ENCODE measurements at places on chromosomes 6 and 20. TPM values are rescaled to one million over a fixed set of nuclear protein-coding genes. Genes with fewer than 3 reads are reported as not detected.

Gene ERMARD
- 10.5 TPM for total RNA-seq

- no peak overlapping the region for H3K4me3 ChIP-seq
- no peak for DNase-seq
- no peaks in the 10 kb centered on the region for H3K4me1 ChIP-seq
- no peaks in the 10 kb centered on the region for H3K36me3 ChIP-seq
- no peak overlapping the region for H3K27ac ChIP-seq
- no peaks in the 10 kb centered on the region for H3K27me3 ChIP-seq
These were observed 466.9 kb upstream of the NRSN1 start for GRCh38 chr6:23659125-23659524.

- no peak overlapping the region for H3K4me3 ChIP-seq
- H3K36me3 ChIP-seq: no peaks in the 10 kb centered on the region
- no peak for DNase-seq
- no peaks in the 10 kb centered on the region for H3K27me3 ChIP-seq
- H3K27ac ChIP-seq: no peak overlapping the region
- H3K4me1 ChIP-seq: no peaks in the 10 kb centered on the region
These were observed 3.1 kb upstream of the TPBG start for GRCh38 chr6:82360552-82360951.

DNA sequence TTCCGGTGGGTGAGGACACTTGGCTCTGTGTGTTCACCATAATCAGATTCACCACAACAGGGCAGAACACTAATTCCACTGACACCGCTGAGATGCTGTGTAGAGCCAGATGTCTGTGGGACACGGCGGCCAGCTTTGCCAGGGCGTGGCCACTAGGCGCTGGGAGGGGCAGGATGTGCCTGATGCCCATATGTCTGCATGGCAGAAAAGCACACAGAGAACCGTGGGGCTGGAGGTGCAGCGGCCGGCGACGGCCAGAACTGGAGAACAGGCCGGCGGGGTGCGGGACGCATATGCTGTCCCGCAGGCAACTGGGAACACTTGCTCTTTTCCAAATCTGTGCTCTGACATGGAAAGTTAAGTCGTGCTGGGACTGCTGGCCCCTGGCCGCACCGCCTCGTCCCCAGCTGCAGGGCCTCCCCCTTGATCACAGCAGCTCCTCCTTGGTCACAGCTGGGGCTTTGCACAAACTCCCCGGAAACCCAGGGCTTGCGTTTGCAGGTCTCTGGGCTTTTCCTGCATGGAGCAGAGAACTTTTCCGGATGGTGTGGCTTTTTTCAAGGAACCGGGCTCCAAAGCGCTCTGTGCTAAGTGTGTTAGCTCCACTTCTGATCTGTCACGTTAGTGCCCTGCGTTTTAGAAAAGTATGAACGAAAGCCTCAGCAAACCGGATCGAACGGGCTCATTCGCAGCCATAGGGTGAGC lies 31.1 kb downstream of the NTSR1 start:
- H3K27me3 ChIP-seq: no peaks in the 10 kb centered on the region
- no peaks in the 10 kb centered on the region for H3K36me3 ChIP-seq
- DNase-seq: no peak

DNA sequence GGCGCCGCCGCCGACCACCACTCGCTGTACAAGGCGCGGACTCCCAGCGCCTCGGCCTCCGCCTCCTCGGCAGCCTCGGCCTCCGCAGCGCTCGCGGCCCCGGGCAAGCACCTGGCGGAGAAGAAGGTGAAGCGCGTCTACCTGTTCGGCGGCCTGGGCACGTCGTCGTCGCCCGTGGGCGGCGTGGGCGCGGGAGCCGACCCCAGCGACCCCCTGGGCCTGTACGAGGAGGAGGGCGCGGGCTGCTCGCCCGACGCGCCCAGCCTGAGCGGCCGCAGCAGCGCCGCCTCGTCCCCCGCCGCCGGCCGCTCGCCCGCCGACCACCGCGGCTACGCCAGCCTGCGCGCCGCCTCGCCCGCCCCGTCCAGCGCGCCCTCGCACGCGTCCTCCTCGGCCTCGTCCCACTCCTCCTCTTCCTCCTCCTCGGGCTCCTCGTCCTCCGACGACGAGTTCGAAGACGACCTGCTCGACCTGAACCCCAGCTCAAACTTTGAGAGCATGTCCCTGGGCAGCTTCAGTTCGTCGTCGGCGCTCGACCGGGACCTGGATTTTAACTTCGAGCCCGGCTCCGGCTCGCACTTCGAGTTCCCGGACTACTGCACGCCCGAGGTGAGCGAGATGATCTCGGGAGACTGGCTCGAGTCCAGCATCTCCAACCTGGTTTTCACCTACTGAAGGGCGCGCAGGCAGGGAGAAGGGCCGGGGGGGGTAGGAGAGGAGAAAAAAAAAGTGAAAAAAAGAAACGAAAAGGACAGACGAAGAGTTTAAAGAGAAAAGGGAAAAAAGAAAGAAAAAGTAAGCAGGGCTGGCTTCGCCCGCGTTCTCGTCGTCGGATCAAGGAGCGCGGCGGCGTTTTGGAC lies 2.0 kb downstream of the SOX4 start:
- H3K27me3 ChIP-seq: no peaks in the 10 kb centered on the region
- peak; percentile 83 for DNase-seq
- H3K4me3 ChIP-seq: peak overlapping the region; percentile 62
- H3K4me1 ChIP-seq: peaks cover 5% of the 10 kb centered on the region
- H3K27ac ChIP-seq: peak overlapping the region; percentile 77

Gene CLPSL1
- total RNA-seq: 39.8 TPM

GRCh38 chr6:24856901-24857670 lies 58.4 kb upstream of the ARMH2 start:
- H3K27ac ChIP-seq: no peak overlapping the region
- no peaks in the 10 kb centered on the region for H3K27me3 ChIP-seq
- H3K36me3 ChIP-seq: no peaks in the 10 kb centered on the region
- no peaks in the 10 kb centered on the region for H3K4me1 ChIP-seq
- DNase-seq: no peak

DNA sequence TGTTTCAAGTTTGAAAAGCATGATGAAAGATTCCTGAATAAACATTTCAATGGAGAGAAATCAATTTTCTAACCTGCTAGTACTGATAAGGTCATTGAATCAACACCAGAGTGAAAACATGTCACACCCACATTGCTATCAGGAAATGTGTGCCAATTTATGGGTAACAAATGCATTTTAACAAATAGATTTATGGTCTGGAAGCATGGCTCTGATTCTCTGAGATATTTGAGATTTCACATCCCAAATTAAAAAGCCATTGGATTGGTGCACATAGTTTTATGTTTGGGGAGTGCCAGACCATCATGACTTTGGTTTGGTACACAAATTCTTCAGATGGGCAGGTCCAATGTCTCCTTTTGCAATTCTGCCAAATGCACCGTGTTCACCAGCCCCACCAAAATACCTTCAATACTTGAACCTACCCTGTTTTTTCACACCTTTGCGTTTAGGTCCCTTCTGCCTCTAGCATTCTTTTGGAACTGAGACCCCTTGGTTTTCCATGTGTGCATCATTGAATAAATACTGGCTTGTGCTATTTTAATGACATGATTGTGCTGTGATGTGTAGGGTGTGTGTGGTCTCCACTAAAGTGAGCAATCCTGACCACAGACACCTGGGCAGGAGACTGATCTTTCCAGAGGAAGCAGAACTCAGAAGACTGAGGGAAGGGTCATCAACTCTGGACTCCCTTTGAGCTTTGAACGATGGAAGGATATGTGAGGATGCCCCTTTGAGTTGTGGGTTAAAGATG lies 20.4 kb downstream of the IL20RA start:
- H3K4me3 ChIP-seq: no peak overlapping the region
- H3K27ac ChIP-seq: peak overlapping the region; percentile 52
- peaks cover 10% of the 10 kb centered on the region for H3K4me1 ChIP-seq
- H3K36me3 ChIP-seq: no peaks in the 10 kb centered on the region
- no peaks in the 10 kb centered on the region for H3K27me3 ChIP-seq
- no peak for DNase-seq

GRCh38 chr6:55919716-55920308 lies 44.4 kb upstream of the BMP5 start:
- H3K27ac ChIP-seq: no peak overlapping the region
- H3K27me3 ChIP-seq: no peaks in the 10 kb centered on the region
- H3K4me1 ChIP-seq: no peaks in the 10 kb centered on the region
- DNase-seq: no peak
- H3K36me3 ChIP-seq: no peaks in the 10 kb centered on the region

- H3K4me3 ChIP-seq: no peak overlapping the region
- H3K36me3 ChIP-seq: no peaks in the 10 kb centered on the region
- no peaks in the 10 kb centered on the region for H3K27me3 ChIP-seq
- DNase-seq: no peak
These were observed 20.0 kb upstream of the MPC1 start for GRCh38 chr6:166402582-166403277.

DNA sequence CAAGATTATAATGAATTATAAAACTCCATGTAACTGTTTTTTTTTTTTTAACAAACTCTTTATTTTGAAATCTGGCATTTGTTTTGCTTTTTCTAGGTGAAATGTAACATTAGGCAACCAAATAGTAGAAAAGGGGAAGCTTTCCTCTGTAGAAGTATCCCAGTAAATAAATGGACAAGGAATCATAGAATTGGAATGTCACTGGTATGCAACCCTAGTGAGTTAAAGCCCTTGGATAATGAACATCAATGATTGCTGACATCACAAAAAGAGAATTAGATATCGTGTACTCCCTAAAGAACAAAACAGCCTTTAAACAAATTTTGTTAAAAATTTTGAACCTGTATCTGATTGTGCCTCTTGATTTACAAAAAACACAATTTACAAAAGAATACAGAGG lies 93.9 kb upstream of the OGFRL1 start:
- no peaks in the 10 kb centered on the region for H3K27me3 ChIP-seq
- H3K4me1 ChIP-seq: no peaks in the 10 kb centered on the region
- no peak overlapping the region for H3K27ac ChIP-seq
- H3K36me3 ChIP-seq: no peaks in the 10 kb centered on the region

Gene BCLAF1
- 46.1 TPM for total RNA-seq

DNA sequence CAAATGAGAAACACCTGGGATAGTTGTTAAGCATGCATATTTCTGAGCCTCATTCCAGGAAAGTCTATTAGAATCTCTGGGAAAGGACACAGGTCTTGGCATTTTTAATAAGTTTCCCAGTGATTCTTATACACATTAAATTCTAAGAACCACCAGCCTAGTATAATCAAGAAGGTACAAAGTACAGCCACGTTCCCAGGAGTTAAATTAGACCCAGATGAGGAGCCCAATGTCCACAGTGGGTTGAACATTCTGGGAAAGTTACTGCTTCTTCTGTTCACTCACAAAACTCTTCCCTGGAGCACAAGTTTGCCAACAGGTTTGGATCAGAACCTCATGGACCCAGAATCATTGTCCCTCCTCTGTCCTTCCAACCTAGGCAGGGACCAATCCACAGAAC lies 90.4 kb downstream of the RCAN2 start:
- no peak overlapping the region for H3K4me3 ChIP-seq
- H3K36me3 ChIP-seq: no peaks in the 10 kb centered on the region
- no peak overlapping the region for H3K27ac ChIP-seq
- H3K27me3 ChIP-seq: no peaks in the 10 kb centered on the region
- H3K4me1 ChIP-seq: no peaks in the 10 kb centered on the region

Gene C6orf15
- total RNA-seq: not detected

DNA sequence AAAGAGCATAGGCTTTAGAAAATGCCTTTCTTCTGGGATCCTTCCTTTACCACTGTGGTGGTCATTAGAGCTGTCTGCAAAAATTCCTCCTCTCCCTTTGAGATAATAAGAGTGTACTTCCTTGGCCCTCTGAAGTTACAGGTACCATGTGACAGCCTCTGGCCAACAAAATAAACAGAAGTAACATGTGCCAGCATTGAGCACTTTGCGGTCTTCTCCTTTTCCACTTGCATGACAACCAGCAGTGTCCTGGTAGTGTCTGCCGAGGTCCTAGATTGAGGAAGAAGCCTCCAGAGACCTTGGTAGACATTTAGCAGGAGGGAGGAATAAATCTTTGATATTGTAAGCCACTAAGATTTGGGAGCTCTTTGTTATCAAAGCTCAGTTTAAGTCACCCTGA lies 87.5 kb upstream of the ARID1B start:
- H3K4me3 ChIP-seq: no peak overlapping the region
- no peaks in the 10 kb centered on the region for H3K36me3 ChIP-seq
- no peak for DNase-seq
- H3K27ac ChIP-seq: no peak overlapping the region
- H3K27me3 ChIP-seq: no peaks in the 10 kb centered on the region
- H3K4me1 ChIP-seq: peaks cover 8% of the 10 kb centered on the region

Gene MAP7
- 23.7 TPM for total RNA-seq

Gene MCHR2
- total RNA-seq: not detected

DNA sequence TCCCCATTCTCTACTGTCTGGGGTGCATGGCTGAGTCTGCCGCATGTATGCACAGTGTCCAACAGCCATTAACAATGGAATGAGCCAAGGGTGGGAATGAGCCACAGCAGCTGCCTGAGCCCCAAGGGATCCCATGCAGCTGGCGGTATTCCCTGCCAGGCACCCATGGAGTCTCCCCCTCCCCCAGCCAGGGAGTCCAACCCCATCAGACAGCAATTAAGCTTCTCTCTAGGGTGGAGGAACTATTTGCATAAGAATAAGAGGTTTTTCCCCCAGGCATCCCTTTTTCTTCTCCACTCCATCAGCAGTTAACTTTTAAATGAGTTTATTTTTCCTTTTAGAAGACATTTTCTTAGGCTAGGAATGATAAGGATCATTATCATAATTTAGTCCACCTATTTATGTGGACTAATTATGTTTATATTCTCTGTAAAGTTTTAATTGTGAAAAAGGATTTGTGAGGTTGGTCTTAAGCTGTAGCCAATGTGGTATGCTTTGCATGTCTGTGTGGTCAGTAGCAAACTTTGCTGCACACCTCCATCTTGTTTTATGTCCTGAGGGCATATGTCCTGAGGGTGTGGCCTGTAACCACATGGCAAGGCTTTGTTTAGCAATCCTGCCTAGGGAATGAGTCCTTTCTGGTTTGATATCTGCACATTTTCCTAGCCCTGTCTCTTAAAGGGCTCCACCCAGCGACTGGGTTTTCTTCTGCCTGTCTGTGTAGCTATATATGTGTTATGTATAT lies 158.9 kb upstream of the OLIG3 start:
- no peak for DNase-seq
- H3K36me3 ChIP-seq: no peaks in the 10 kb centered on the region
- no peak overlapping the region for H3K4me3 ChIP-seq
- H3K4me1 ChIP-seq: peaks cover 7% of the 10 kb centered on the region
- H3K27ac ChIP-seq: no peak overlapping the region
- no peaks in the 10 kb centered on the region for H3K27me3 ChIP-seq

DNA sequence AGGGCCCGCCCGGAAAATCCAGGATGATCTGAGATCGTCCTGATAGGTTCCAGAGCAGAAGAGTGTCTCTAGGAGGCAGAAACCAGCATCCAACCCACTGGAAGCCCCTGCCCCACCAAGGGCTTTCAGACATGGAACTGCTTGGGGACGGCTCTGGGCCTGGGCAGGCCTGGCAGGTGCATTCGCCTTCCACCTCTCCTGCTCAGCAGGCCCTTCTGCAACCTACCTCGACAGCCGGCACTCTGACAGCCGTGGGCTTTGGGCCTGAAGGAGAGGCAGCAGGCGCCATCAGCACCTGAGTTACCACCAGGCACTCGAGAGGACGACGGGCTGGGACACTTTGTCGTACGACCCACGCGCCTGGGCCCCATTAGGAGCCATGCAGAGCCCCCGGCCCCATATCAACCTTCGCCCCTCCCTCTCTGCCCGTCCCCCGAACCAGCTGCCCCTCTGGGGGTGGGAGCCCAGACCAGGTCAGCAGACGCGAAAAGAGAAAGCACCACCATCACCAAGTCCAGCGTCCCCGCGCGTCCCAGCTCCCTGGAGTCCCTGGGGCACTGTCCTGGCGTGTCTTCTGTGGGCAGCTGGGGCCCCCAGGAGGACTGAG lies 44.6 kb downstream of the KCNQ2 start:
- no peaks in the 10 kb centered on the region for H3K36me3 ChIP-seq
- H3K27ac ChIP-seq: no peak overlapping the region
- H3K27me3 ChIP-seq: no peaks in the 10 kb centered on the region
- DNase-seq: no peak

Gene FOXS1
- total RNA-seq: not detected
